Activated naive CD8-positive, alpha-beta T cell treated with anti-CD3 and anti-CD28 coated beads, Interleukin-2, amount 10 ng/mL, durations not matched to agents 7 days and 5 days (primary cell): ENCODE measurements at places on chromosomes 1 and 21. TPM values are rescaled to one million over a fixed set of nuclear protein-coding genes. Genes with fewer than 3 reads are reported as not detected.
A peak's percentile ranks its signal among the peaks of the same experiment; 100 is the strongest.

GRCh38 chr1:20463502-20463901, 22.5 kb downstream of the CAMK2N1 start:
- no peak for DNase-seq
- no peak overlapping the region for H3K4me3 ChIP-seq
- no peaks in the 10 kb centered on the region for H3K36me3 ChIP-seq
- H3K27ac ChIP-seq: no peak overlapping the region

CFAP74 gene
- not detected for total RNA-seq

DNA sequence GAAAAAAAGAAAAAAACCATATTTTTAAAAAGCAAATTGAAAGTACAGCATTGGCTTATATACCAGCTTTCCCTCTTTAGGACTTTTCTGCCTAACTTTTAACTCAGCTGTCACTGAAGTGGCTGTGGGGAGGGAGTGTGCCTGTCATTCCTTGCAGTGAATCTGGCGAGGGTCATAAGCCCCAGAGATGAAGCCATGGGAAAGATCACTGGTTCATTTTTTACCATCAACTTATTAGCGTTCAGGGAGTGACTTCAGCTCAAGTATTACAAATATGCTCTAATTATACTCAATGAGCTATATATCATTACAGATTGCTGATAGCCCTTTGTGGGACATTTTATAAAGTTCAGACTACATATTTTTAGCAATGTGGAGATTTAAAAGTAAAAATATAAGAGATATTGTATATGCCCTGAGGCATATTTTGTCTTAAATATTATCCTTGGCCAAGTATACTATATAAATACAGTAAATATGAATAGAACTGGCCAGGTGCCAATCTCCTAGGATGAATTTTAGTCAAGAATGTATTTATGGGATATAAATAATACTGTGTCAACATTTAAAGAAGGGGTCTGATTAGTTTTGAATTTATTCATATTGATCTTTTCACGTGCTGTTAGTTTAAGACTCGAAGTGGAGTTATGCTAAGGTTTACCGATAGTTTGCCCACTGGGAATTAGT, 4.4 kb downstream of the TGFB2 start:
- no peak overlapping the region for H3K4me3 ChIP-seq
- peaks cover 2% of the 10 kb centered on the region for H3K36me3 ChIP-seq
- peaks cover 21% of the 10 kb centered on the region for H3K4me1 ChIP-seq
- H3K27me3 ChIP-seq: peaks cover 54% of the 10 kb centered on the region
- DNase-seq: no peak

DNA sequence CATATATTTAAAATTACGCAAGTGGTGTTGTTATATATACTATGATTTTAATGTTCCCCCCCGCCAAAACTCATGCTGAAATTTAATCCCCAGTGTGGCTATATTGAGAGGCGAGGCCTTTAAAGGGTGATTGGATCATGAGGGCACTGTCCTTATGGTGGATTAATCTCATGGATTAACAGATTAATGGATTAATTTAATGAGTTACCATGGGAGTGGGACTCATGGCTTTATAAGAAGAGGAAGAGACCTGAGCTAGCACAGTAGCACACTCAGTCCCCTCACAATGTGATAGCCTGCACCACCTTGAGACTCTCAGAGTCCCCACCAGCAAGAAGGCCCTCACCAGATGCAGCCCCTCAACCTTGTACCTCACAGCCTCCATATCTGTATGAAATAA, 34.8 kb downstream of the C1orf198 start:
- no peak overlapping the region for H3K4me3 ChIP-seq
- no peak for DNase-seq
- H3K4me1 ChIP-seq: no peaks in the 10 kb centered on the region

DNA sequence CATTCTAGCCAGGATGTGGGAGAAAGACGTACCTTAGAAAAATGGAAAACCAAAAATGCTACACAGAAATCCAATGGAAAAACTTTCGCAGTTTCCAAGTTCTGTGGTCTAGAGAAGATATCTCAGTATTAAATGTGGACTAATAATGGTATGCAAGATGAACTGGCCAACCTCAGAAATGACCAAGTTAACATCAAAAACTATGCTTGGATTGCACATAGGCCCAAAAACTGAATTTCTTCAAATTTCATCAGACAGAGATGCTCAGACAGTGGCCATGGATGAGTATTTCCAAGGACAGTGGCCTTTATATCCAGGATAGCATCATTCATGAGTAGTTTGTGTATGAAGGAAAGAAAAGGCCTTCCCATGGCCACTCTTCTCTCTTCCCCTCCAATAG, 132.2 kb downstream of the TIAM1 start:
- no peak overlapping the region for H3K4me3 ChIP-seq
- H3K36me3 ChIP-seq: peaks cover 8% of the 10 kb centered on the region
- no peaks in the 10 kb centered on the region for H3K27me3 ChIP-seq
- no peak for DNase-seq

GRCh38 chr1:76496871-76497270, 370.4 kb upstream of the ST6GALNAC5 start:
- H3K36me3 ChIP-seq: peaks cover 5% of the 10 kb centered on the region
- H3K4me1 ChIP-seq: peaks cover 25% of the 10 kb centered on the region
- no peaks in the 10 kb centered on the region for H3K27me3 ChIP-seq
- DNase-seq: no peak
- no peak overlapping the region for H3K27ac ChIP-seq
- no peak overlapping the region for H3K4me3 ChIP-seq

UMODL1 gene
- 0.26 TPM for total RNA-seq

- no peaks in the 10 kb centered on the region for H3K27me3 ChIP-seq
- no peak overlapping the region for H3K4me3 ChIP-seq
- DNase-seq: no peak
- H3K27ac ChIP-seq: no peak overlapping the region
- H3K4me1 ChIP-seq: peaks cover 12% of the 10 kb centered on the region
Measured at GRCh38 chr1:204529371-204529895, 13.2 kb downstream of the MDM4 start.

MCM3AP gene
- 150 TPM for total RNA-seq

DNA sequence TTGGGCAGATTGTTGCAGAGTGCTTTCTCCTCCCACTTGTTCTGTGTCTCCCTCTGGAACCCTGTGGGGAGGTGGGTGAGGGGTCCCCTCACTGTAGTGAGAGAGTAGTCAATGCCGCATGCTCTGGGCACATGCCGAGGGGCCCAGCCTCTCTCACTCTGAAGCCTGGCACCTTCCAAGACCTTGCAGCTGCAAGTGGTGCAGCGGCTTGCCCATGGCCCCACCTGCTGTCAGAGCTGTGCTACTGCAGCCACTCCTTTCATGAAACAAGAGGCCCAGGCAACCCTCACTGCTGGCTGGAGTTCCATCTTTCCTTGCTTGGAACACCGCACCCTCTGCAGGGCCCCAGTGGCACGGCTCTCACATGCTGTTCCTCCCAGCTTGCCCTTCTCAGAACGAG, 58.4 kb upstream of the COL6A1 start:
- no peaks in the 10 kb centered on the region for H3K36me3 ChIP-seq
- DNase-seq: peak; percentile 44
- H3K27ac ChIP-seq: no peak overlapping the region
- no peaks in the 10 kb centered on the region for H3K27me3 ChIP-seq
- no peak overlapping the region for H3K4me3 ChIP-seq

GRCh38 chr1:236018885-236019453, 45.9 kb downstream of the NID1 start:
- H3K27ac ChIP-seq: no peak overlapping the region
- no peak for DNase-seq
- H3K4me3 ChIP-seq: no peak overlapping the region
- H3K36me3 ChIP-seq: no peaks in the 10 kb centered on the region

DNA sequence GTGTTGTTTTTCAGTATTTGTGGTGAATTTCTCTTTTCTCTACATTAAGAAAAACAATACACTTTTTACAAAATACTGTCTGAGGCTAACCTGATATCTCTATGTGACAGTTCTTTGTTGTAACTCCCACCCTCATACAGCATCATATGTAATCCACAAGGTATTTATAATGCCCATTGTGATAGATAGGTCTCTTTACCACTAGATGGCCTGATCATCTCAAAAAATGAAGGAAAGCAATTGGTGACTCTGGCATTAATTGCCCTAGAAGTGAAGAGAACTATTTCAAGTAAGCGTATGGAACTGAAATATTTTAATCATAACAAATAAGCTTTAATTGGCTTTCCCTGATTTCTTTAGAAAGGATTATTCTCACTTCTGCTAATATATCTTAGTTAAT, 36.2 kb upstream of the HFM1 start:
- no peak for DNase-seq
- H3K27ac ChIP-seq: no peak overlapping the region
- H3K36me3 ChIP-seq: no peaks in the 10 kb centered on the region

- peak; percentile 24 for DNase-seq
- no peak overlapping the region for H3K4me3 ChIP-seq
- peaks cover 12% of the 10 kb centered on the region for H3K4me1 ChIP-seq
- H3K27ac ChIP-seq: no peak overlapping the region
- peaks cover 31% of the 10 kb centered on the region for H3K27me3 ChIP-seq
Measured at GRCh38 chr1:20728371-20729154, 3.9 kb downstream of the SH2D5 start.

DNA sequence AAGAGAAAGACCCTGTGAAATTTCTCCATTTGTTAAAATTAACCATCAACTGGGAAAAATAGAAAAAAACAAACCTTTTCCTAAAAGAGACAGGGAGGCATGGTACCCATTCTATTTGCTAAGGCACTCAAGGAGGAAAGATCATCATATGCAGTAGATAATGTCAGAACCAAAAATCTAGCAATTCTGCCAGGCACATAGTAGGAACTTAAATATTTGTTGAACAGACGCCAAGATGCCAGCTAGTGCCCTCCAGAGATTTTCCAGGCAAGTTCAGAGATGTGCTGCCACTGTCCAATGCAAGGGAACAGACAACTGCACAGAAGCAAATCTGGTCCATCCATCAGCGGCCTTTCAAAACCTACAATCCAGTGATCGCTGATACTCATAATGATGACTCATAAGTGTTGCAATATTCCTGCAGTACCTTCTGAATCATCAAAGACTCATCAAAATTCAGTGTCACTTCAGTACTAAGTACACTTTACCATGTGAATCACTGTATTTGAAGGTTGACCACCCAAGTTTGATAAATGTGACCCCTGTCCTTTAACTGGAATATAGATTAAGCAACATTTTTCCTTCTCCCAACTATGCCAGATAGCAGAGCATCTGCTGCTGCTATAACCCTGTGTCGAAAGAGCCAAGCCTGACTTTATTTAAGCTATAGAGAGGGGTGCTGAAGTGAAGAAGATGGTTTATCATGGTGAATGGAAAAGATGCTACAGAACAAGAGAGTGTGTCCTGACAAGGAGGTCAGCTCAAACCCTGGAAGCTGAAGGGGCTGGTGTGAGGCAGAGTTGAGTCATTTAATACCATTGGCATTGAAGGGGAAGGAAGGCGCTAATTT, 99.1 kb downstream of the MT1HL1 start:
- no peaks in the 10 kb centered on the region for H3K27me3 ChIP-seq
- no peak overlapping the region for H3K4me3 ChIP-seq
- no peaks in the 10 kb centered on the region for H3K4me1 ChIP-seq

GRCh38 chr1:116448785-116449385, 75.8 kb downstream of the ATP1A1 start:
- no peaks in the 10 kb centered on the region for H3K36me3 ChIP-seq
- peaks cover 3% of the 10 kb centered on the region for H3K27me3 ChIP-seq
- no peak overlapping the region for H3K4me3 ChIP-seq
- no peak for DNase-seq
- H3K27ac ChIP-seq: no peak overlapping the region

OBSCN gene
- total RNA-seq: 44.3 TPM

NTRK1 gene
- total RNA-seq: 13.7 TPM

- no peaks in the 10 kb centered on the region for H3K4me1 ChIP-seq
- no peaks in the 10 kb centered on the region for H3K27me3 ChIP-seq
- H3K36me3 ChIP-seq: no peaks in the 10 kb centered on the region
- no peak overlapping the region for H3K4me3 ChIP-seq
- no peak for DNase-seq
Measured at GRCh38 chr1:82388679-82389078, 587.9 kb downstream of the ADGRL2 start.

DNA sequence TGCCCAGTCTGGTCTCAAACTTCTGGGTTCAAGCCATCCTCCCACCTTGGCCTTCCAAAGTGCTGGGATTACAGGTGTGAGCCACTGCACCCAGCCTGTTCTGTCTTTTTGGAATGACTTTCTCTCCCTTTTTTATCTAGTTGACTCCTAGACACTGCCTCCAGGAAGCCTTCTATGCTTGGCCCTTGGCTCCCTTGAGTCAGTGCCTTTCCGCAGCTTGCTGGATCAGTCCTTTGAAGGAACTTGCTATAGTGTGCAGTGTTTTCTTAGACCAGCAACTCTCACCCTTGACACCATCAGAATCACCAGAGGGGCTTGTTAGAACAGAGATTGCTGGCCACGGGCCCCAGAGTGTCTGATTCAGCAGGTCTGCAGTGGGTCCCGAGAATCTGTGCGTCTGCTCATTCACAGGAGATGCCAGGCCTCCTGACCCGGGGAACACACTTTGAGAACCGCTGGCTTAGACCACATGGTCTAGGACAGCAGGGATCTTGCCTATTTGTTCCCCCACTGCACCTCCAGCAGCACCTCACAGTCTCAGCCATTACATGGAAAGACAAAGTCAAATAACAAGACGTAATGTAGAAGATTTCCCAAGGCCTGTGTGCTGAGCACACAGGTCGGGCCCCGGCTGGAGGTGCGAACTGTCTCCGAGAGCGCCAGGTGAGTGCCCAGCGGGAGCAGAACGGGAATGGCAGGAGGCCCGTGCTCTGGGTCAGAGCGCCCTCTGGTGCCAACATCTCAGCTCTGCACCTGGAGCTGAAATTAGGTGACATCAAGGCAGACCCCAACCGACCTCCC, 27.4 kb upstream of the CTPS1 start:
- peaks cover 1% of the 10 kb centered on the region for H3K36me3 ChIP-seq
- no peak overlapping the region for H3K4me3 ChIP-seq
- H3K4me1 ChIP-seq: peaks cover 23% of the 10 kb centered on the region
- peak overlapping the region; percentile 19 for H3K27ac ChIP-seq
- peak; percentile 77 for DNase-seq
- peaks cover 29% of the 10 kb centered on the region for H3K27me3 ChIP-seq

RGS7 gene
- not detected for total RNA-seq

DNA sequence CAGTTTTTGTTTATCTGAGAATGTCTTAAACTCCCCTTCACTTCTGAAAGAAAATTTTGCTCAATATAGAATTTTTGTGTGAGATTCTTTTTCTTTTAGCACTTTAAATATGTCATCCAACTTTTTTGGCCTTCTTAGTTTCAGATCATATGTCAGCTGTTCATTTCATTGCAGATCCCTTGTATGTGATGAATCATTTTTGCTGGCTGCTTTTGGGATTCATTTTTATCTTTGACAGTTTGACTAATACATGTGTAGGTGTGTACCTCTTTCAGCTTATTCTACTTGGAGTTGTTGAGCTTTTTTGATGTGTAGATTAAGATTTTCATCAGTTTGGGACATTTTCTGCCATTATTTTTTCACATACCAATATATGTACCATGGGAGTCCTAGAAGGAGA, 156.8 kb downstream of the FASLG start:
- H3K4me3 ChIP-seq: no peak overlapping the region
- DNase-seq: no peak
- peaks cover 46% of the 10 kb centered on the region for H3K4me1 ChIP-seq
- H3K36me3 ChIP-seq: peaks cover 44% of the 10 kb centered on the region
- H3K27me3 ChIP-seq: no peaks in the 10 kb centered on the region
